ENCODE measurements at places on chromosomes 3 and 15. TPM values are rescaled to one million over a fixed set of nuclear protein-coding genes. Genes with fewer than 3 reads are reported as not detected.
A peak's percentile ranks its signal among the peaks of the same experiment; 100 is the strongest.

Gene P2RY1
- polyA plus RNA-seq = 10.9 TPM

Gene PRKCD
- 37.0 TPM for polyA plus RNA-seq

Gene B3GALNT1
- 19.1 TPM for polyA plus RNA-seq

Gene PP2D1
- polyA plus RNA-seq = 0.39 TPM

Gene PCYT1A
- 54.4 TPM for polyA plus RNA-seq

Gene CASR
- polyA plus RNA-seq = 1.9 TPM

Gene DOCK3
- 0.81 TPM for polyA plus RNA-seq

DNA sequence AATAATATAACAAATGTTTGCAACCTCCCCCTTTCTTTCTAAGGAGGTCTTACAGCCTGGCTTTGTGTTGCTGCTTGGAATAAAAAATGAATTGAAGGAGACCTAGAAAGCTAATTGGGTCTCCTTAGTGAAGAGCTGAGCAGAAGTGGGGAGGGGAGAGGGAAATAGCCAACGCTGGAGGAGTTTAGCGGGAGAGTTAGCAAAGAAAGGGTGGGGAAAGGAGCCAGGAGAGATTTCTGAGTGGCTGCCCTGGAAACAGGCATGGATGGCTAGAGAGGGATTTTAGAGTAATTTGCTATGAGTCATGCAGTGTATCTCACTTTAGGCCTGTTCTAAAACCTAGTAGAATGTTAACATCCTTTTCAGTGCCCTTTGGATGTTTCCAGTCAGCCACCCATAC, 45.2 kb upstream of the PFN2 start:
- no peaks in the 10 kb centered on the region for H3K4me1 ChIP-seq
- H3K4me3 ChIP-seq = no peak overlapping the region
- no peak overlapping the region for H3K27ac ChIP-seq

DNA sequence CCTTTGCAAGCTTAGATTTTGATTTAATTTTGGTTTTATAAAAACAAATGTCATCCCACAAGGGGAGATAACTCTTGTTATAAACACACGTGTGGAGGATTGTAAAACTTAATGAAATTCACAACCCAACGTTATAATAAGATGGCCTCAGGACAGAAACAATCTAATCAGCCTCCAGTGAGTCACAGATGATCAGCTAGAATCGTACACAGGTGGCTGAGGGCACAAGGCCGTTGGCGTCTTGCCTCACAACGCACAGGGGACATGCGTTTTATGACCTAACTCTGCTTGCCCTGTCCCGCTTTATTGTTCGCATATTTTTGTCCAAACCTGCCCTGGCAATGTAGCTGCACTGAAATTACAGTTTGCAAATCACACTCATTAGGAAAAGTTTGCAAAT, 121.9 kb upstream of the PDZRN3 start:
- H3K36me3 ChIP-seq = no peaks in the 10 kb centered on the region
- no peaks in the 10 kb centered on the region for H3K27me3 ChIP-seq
- no peak overlapping the region for H3K27ac ChIP-seq
- DNase-seq = no peak

GRCh38 chr3:191882289-191882688, 421.3 kb downstream of the PYDC2 start:
- H3K36me3 ChIP-seq = no peaks in the 10 kb centered on the region
- H3K27me3 ChIP-seq = no peaks in the 10 kb centered on the region
- H3K27ac ChIP-seq = no peak overlapping the region
- H3K4me3 ChIP-seq = no peak overlapping the region

DNA sequence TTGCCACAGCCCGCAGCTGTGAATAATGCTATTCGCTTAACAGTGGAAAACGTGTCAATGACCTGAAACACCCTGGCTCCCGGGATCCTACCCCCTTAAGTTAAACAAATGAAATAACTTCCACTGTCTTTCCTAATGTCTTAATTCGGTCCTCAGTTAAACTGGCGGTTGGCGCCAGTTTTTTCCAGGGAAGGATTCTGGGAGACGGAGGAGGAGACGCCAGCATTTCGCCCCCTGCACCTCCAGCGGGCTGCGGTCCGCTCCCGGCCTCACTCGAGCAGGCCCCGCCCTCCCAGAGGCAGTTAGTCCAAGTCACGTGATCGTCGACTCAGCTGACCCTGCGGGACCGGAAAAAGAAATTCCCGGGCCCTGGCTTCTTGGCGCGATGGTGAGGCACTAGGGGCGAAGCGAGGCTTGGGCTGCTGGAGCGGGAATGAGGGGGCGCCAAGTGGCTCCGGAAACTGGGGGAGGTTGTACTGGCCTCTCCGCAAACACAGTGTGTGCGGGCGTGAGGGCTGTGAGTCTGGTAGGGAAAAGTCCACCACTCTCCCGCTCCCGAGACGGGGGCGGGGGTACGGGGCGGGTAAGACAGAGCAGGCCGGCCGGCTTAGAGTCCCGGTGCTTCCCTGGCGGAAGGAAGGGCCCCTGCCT, at the start of gene COMMD4:
Gene COMMD4 (plus strand): TSS at position 359 of the 651 bp plus-strand sequence. CDS start 27 bp downstream, at position 386.
- H3K4me1 ChIP-seq = no peaks in the 10 kb centered on the region
- H3K4me3 ChIP-seq = peak within 1 kb of the TSS; percentile 95
- peak; percentile 89 for DNase-seq
- no peaks in the 10 kb centered on the region for H3K27me3 ChIP-seq
- no peak within 1 kb of the TSS for H3K27ac ChIP-seq

DNA sequence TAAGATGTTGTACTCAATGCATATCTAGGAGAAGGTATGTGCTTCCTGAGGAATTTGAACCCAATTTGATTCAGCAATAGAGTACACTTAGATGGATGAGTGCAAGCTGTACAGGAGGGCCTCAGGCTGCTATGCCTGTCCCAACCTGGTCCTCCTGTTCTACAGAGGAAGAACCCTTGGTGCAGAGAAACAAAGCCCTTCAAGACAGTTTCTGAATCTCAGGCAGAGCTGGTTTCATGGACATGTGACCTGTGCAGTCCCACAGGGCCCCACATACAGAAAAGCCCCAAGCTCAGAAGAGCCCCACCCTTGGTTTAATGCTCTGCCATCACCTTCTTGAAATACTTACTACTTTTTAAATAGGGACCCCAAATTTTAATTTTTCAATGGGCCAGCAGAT, 15.3 kb downstream of the FOXP1 start:
- peaks cover 4% of the 10 kb centered on the region for H3K4me1 ChIP-seq
- peak overlapping the region; percentile 27 for H3K27ac ChIP-seq
- H3K27me3 ChIP-seq = no peaks in the 10 kb centered on the region
- H3K36me3 ChIP-seq = peaks cover 27% of the 10 kb centered on the region
- no peak for DNase-seq
- H3K4me3 ChIP-seq = no peak overlapping the region

DNA sequence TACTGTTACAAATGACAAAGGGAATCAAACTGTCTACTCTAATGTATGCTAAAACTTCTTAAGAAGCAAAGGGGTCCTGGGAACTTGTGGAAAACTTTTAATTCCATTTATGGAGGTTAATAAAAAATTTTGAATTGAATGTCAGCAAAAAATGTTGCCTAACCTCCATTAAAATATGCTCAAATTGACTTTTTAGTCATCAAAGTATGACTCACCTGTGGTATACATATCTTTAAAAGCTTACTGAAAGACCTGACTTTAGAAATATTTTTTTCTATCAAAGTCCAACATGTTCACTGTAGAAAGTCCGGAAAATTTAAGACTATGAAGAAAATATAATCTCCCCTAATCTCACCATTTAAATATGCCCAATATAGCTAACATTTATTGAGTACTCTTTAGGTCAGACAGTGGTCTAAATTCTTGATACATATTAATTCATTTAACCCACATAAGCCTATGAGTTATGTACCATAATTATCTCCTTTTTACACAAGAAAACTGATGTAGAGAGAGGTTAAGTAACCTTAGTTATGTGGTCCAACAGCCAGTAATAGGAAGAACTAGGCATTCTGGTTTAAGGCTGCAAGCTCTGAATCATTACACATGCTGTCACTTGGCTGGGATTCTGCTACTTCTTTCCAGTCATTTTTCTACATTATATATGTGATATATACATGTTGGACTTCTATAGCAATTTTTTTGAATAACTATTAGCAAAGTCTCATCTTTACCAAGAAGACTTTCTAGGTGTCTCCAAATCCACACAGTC, 83.6 kb downstream of the PDZRN3 start:
- peak overlapping the region; percentile 49 for H3K27ac ChIP-seq
- no peaks in the 10 kb centered on the region for H3K27me3 ChIP-seq
- no peak for DNase-seq
- H3K4me3 ChIP-seq = no peak overlapping the region

DNA sequence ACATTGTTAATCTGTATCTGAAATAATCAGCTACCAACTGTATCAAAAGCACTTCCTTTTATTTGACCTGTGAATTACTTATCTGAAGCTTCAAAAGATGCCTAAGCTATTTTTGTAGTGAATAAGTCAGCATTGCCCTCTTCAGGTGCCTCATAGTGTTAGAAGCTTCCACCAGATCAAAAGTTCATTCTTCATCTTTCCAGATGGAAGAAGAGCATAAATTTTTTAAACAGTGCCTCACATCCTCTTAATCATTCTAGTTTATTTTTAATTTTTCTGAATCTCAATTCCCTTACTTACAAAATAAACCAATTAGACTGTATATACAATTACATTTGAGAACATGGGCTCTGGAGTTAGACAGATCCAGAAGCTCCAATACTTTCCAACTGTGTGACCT, 65.0 kb downstream of the MYO5A start:
- DNase-seq = no peak
- H3K27me3 ChIP-seq = no peaks in the 10 kb centered on the region
- H3K4me3 ChIP-seq = no peak overlapping the region
- no peak overlapping the region for H3K27ac ChIP-seq

- H3K27ac ChIP-seq = no peak overlapping the region
- no peaks in the 10 kb centered on the region for H3K27me3 ChIP-seq
- no peak for DNase-seq
- no peaks in the 10 kb centered on the region for H3K4me1 ChIP-seq
Measured at GRCh38 chr3:133949438-133949837, 53.8 kb upstream of the RAB6B start.

DNA sequence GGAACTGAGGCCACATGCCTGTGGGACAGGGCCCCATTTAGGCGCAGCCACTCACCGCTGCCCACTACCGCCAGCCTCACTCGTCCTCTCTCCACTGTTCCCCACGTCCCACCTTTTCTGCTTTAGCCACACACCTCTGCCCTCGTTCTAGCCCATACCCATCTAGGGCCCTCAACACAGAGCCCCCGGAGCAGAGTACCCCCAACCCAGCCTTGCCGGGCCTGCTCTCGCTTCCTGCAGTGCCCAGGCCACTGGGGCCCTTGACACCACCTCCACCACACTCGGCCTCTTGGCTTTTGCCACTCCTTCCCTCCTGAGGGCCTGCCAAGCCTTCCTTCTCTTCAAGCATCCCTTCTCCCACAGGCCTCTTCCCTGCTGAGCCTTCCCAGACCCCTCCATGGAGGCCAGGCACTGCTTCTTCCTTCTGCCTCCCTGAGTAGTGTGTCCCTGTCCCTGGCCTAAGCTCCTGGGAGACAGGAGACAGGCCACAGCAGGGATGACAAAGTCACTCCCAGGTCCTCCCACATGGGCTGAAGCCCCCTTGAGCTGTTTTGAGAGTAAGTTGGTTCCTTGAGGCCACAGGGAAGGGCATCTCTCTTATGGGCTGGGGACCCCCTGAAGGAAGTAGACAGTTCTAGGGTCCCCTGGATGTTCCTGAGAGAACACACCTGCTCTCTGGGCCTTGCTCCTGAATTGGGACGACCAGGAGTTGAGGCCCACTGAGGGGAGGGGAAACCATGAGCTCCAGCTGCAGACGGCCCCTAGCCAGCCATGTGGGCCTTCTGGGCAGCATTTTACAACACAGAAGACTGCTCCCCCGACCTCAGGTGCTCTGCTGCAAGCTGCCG, 4.4 kb downstream of the PRSS50 start:
- H3K4me1 ChIP-seq = peaks cover 12% of the 10 kb centered on the region
- DNase-seq = no peak
- no peak overlapping the region for H3K27ac ChIP-seq
- no peak overlapping the region for H3K4me3 ChIP-seq

- H3K27ac ChIP-seq = peak overlapping the region; percentile 88
- H3K27me3 ChIP-seq = no peaks in the 10 kb centered on the region
- peaks cover 59% of the 10 kb centered on the region for H3K4me1 ChIP-seq
- H3K36me3 ChIP-seq = no peaks in the 10 kb centered on the region
- no peak for DNase-seq
Measured at GRCh38 chr3:4751502-4752101, 227.6 kb upstream of the BHLHE40 start.

DNA sequence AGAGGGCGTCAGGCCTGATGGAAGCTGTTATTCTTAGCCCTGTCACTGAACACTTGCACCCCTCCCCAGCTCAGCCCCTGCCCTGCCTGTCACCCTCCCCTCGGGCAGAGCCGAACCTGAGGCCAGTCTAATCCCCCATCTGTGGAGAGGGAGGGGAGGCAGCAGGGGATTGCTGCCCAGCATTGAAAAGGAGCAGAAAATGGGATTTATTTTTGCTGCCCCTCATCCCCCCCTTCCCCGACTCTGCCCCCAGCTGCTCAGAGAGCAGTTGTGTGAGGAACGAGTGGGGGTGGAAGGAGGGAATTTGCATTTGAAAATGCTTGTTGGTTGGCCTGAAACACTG, 71.6 kb downstream of the EPHB3 start:
- no peak for DNase-seq
- H3K27ac ChIP-seq = no peak overlapping the region
- no peak overlapping the region for H3K4me3 ChIP-seq

DNA sequence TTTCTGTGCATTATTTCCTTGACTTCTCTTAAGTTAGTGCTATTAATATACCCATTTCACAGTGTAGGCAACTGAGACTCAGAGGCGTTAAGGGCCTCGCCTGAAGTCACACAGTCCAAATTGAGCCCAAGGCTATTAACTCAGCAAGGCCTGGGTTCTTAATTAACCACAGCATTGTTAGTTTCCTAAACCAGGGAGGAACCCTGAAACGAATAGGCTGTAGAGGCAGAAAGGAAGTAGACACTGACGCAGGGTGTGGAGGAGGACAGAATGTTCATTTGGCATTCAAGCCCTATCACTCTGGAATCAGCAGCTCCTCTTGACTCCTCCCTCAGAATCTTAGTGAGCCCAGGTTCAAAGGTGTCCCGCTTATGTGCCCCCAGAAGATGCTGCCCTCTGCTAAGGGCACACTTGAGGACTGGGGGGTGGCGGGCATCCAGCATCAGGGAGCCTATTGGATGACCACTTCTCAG, 13.9 kb downstream of the ARHGEF3 start:
- no peaks in the 10 kb centered on the region for H3K36me3 ChIP-seq
- no peaks in the 10 kb centered on the region for H3K27me3 ChIP-seq
- DNase-seq = no peak
- no peak overlapping the region for H3K27ac ChIP-seq

- no peaks in the 10 kb centered on the region for H3K27me3 ChIP-seq
Measured at GRCh38 chr3:109268181-109268580, 48.1 kb downstream of the DPPA2 start.

DNA sequence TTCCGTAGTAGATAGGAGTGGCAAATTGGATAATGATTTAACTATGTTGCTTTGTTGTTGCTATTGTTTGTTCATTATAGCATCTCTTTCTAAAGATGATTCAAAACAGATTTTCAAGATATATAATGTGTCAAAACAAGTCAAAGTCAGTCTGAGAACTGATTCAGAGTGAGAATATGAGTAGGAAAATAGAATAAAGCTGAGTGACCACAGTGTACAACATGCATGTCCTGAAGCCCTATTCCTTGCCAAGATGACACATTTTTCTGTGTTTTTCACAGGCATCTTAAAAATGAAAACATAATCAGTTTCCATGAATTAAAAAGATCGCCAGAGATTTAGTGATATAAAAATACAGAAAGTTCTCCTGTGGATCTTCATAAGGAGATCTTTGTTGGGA, 57.0 kb upstream of the THRB start:
- no peaks in the 10 kb centered on the region for H3K36me3 ChIP-seq
- no peak overlapping the region for H3K4me3 ChIP-seq
- H3K4me1 ChIP-seq = no peaks in the 10 kb centered on the region

GRCh38 chr3:143443851-143444331, 324.3 kb downstream of the CHST2 start:
- no peaks in the 10 kb centered on the region for H3K27me3 ChIP-seq
- H3K4me1 ChIP-seq = no peaks in the 10 kb centered on the region
- DNase-seq = peak; percentile 28
- no peak overlapping the region for H3K4me3 ChIP-seq

GRCh38 chr3:188266562-188267274, 112.8 kb downstream of the LPP start:
- no peak for DNase-seq
- no peak overlapping the region for H3K4me3 ChIP-seq

Data from large intestine (tissue), 12 donors.